ENCODE measurements at places on chromosomes 1 and 21. TPM values are rescaled to one million over a fixed set of nuclear protein-coding genes. Genes with fewer than 3 reads are reported as not detected.

GRCh38 chr1:198642983-198643382 lies 4.1 kb downstream of the PTPRC start:
- peaks cover 55% of the 10 kb centered on the region for H3K36me3 ChIP-seq
- no peaks in the 10 kb centered on the region for H3K27me3 ChIP-seq
- peak overlapping the region; percentile 13 for H3K4me3 ChIP-seq
- DNase-seq, result no peak

Gene LAMC1
- total RNA-seq, result 34.0 TPM

Gene CYP4A22
- not detected for total RNA-seq

- H3K4me1 ChIP-seq, result no peaks in the 10 kb centered on the region
- H3K36me3 ChIP-seq, result no peaks in the 10 kb centered on the region
- no peaks in the 10 kb centered on the region for H3K27me3 ChIP-seq
- DNase-seq, result no peak
- H3K4me3 ChIP-seq, result no peak overlapping the region
These were observed 247.9 kb upstream of the LYPLAL1 start for GRCh38 chr1:218925777-218926176.

DNA sequence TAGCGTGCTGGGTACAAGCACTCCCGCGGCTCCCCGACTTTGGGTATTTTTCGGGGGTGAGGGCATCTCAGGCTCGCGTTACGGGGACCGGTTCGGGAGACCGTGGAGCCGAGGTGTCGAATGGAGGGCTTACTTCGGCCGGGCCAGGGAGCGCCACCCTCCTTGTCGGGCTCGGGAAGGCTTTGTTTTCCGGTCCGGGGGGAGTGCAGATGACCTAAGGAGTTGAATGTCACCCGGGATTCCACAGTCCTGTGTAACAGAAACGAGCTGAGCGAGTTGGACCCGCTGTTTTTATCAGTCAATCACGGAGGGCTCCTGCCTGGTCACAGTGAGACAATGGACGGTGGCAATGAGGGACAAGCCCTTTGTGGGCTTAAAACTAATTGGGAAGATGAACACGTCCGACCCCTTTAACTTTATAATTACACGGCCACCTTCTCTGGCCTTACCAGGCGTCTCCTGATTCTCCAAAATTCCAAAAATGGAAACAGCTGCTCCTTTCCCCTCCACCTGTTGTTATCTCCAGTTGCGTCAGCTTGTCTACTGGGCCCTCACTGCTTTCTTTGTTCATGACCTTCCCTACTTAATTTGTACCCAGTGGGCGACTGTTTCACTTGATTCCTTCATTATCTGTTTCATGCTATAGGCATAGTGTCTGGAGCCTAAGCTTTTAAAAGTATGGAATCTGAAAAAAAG lies 929 bp upstream of the TRIM45 start:
- H3K27me3 ChIP-seq, result no peaks in the 10 kb centered on the region
- no peak overlapping the region for H3K27ac ChIP-seq
- H3K36me3 ChIP-seq, result no peaks in the 10 kb centered on the region
- peaks cover 15% of the 10 kb centered on the region for H3K4me1 ChIP-seq

GRCh38 chr1:116508984-116509980 lies 61.5 kb downstream of the CD58 start:
- H3K4me1 ChIP-seq, result peaks cover 11% of the 10 kb centered on the region
- no peak for DNase-seq
- H3K36me3 ChIP-seq, result no peaks in the 10 kb centered on the region
- no peak overlapping the region for H3K27ac ChIP-seq
- H3K4me3 ChIP-seq, result no peak overlapping the region

- H3K27me3 ChIP-seq, result no peaks in the 10 kb centered on the region
- DNase-seq, result no peak
- no peak overlapping the region for H3K27ac ChIP-seq
- no peaks in the 10 kb centered on the region for H3K4me1 ChIP-seq
These were observed 25.6 kb downstream of the MIS18A start for GRCh38 chr21:32253215-32253641.

Gene IFI44
- total RNA-seq, result 10.2 TPM

Gene PRAMEF2
- total RNA-seq, result not detected

DNA sequence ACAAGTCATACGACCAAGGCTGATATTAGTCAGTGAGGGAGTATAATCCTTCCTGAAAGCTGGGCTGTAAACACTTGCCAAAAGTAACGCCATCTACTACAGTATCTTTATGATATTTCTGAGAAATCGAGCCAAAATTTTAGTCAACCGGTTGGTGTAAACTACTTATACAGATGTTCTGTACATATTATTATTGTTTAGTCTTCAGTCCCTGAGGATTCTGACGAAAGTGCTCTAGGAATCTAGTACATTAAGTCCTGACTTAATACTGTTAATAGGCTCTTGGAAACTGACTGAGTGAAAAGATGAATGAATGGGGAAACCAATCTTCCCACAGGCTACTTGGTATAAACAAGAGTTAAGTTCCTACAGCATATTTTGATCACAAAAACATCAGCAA lies 274.3 kb downstream of the USP25 start:
- H3K4me3 ChIP-seq, result no peak overlapping the region
- H3K36me3 ChIP-seq, result no peaks in the 10 kb centered on the region
- DNase-seq, result no peak
- no peak overlapping the region for H3K27ac ChIP-seq
- H3K4me1 ChIP-seq, result no peaks in the 10 kb centered on the region
- H3K27me3 ChIP-seq, result no peaks in the 10 kb centered on the region

DNA sequence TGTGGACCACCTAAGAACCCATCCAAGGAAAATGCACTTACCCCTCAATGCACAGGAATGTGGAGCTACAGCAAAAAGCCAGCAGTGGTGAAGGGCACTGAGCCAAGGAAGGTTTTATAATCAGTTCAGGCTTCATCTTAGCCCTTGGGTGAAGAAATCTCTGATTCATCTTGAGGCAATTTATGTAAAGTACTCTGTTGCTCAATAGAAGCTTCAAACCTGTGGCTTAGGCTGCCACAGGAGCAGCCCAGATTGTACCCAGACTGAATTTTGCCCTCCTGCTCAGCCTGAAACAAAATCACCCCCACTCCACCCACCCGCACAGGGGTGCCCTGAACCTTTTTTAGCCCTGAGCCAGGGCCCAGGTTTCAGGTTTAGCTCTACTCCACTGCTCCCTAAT lies at the start of gene S100A12:
Gene S100A12, minus strand, starts transcription at position 111 of the 400 bp plus-strand sequence. CDS start 1,029 bp downstream, outside the sequence.
- H3K27ac ChIP-seq, result no peak within 1 kb of the TSS
- H3K27me3 ChIP-seq, result peaks cover 6% of the 10 kb centered on the region
- H3K4me1 ChIP-seq, result no peaks in the 10 kb centered on the region
- H3K36me3 ChIP-seq, result no peaks in the 10 kb centered on the region
- DNase-seq, result no peak

DNA sequence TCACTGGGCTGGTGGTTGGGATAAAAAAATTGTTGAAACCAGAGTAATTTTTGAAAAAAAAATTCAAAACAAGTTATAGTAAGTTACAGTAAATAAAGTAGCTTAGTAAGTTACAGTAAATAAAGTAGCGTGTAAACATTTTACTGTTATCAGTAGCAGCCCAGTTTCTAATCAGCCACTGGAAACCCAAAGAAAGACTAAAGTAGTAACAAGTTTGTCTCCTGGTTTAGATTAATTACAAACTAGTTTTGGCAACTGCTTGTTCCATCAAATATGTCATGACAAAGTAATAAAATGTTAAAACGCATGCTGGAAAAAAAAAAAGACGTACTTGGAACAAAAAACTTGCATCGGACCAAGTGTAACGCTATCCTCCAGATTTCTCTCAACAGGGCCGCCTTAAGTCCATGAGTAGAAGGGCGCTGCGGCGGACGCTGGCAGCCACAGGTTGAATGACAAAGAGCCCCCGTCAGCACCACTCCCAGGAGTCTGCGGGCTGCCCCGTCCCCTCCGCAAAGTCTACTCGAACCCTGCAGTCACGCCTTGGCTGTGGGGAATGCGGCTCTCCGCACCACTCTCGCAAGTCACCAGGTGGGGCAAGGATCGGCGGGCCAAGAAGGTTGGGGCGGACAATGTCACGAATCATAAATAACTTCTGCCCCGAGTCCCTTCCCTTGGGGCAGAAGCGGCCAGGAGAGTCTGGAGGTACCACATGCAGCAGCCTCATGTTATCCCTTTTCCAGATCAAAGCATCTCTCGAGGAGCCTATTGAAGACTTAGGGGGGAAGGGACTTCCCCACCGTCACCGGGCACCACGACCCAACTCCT lies 837 bp downstream of the SLC16A1 start:
- H3K27me3 ChIP-seq, result no peaks in the 10 kb centered on the region
- no peak for DNase-seq
- H3K4me1 ChIP-seq, result peaks cover 26% of the 10 kb centered on the region
- H3K4me3 ChIP-seq, result peak overlapping the region; percentile 89
- H3K36me3 ChIP-seq, result no peaks in the 10 kb centered on the region

DNA sequence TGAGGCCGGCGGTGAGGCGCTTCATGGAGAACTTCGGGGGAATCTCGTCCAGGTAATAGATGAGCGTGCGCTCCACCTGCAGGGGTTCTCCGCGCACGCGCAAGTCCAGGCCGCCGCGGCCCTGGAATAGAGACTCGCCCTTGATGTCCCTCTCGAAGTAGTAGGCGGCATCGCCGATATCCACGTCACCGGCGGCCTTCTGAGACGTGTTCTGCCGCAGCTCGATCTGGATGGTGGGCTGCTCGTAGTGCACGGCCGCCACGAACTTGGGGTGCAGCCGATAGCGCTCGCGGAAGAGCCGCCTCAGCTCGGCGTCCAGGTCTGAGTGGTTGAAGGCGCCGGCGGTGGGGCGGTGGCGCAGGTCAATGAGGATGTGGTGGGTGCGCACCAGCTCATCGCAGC lies 726 bp downstream of the TACSTD2 start:
- H3K4me1 ChIP-seq, result peaks cover 9% of the 10 kb centered on the region
- no peak overlapping the region for H3K27ac ChIP-seq
- no peaks in the 10 kb centered on the region for H3K36me3 ChIP-seq
- DNase-seq, result no peak

GRCh38 chr1:212430416-212430815 lies 2.3 kb upstream of the NENF start:
- H3K27ac ChIP-seq, result no peak overlapping the region
- no peaks in the 10 kb centered on the region for H3K36me3 ChIP-seq
- H3K27me3 ChIP-seq, result no peaks in the 10 kb centered on the region
- no peak overlapping the region for H3K4me3 ChIP-seq

DNA sequence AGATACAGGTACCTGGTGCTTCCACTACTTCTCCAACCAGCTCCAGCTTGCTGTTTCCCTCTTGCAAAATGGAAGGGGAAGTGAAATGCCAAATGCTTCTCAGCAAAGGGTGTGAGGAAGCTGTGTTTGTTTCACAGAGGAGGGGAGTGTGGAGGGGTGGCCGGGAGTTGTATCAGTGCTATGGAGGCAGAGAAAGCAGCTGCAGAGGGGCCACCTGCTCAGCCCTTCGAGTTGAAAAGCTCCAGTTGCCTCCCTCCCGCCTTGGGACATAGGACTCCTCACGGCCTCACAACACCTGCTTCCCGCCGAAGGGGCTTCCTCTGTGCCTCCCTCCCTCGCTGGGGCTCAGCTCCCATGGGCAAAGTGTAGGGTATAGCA lies 12.1 kb upstream of the LINGO4 start:
- no peak overlapping the region for H3K4me3 ChIP-seq
- H3K27me3 ChIP-seq, result no peaks in the 10 kb centered on the region
- no peaks in the 10 kb centered on the region for H3K36me3 ChIP-seq
- no peak overlapping the region for H3K27ac ChIP-seq
- DNase-seq, result no peak
- no peaks in the 10 kb centered on the region for H3K4me1 ChIP-seq

GRCh38 chr1:233549404-233549803 lies 64.5 kb upstream of the KCNK1 start:
- no peaks in the 10 kb centered on the region for H3K4me1 ChIP-seq
- H3K4me3 ChIP-seq, result no peak overlapping the region
- no peaks in the 10 kb centered on the region for H3K27me3 ChIP-seq
- no peak for DNase-seq

DNA sequence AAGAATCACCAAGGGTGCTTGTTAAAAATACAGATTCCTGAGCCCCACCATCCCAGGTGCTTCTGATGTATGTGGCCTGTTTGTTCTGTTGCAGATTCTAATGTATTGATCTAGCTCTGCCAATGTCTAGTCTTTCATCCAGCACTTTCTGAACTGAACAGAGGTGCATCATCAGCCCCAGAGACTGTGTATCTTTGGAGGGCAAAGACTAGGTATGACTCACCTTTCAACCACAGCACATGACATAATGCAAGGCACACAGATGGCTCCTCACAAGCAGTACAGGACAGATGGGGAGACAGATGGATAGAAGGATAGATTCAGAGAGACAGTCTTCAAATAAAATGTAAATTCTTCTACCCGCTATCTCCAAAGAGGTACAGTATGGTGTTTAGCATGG lies 32.3 kb downstream of the CD58 start:
- H3K27ac ChIP-seq, result no peak overlapping the region
- H3K36me3 ChIP-seq, result no peaks in the 10 kb centered on the region
- H3K27me3 ChIP-seq, result no peaks in the 10 kb centered on the region
- H3K4me1 ChIP-seq, result peaks cover 19% of the 10 kb centered on the region

Data from B cell (primary cell).